ENCODE measurements at places on chromosomes 7 and 10.
A peak's percentile ranks its signal among the peaks of the same experiment; 100 is the strongest.

DNA sequence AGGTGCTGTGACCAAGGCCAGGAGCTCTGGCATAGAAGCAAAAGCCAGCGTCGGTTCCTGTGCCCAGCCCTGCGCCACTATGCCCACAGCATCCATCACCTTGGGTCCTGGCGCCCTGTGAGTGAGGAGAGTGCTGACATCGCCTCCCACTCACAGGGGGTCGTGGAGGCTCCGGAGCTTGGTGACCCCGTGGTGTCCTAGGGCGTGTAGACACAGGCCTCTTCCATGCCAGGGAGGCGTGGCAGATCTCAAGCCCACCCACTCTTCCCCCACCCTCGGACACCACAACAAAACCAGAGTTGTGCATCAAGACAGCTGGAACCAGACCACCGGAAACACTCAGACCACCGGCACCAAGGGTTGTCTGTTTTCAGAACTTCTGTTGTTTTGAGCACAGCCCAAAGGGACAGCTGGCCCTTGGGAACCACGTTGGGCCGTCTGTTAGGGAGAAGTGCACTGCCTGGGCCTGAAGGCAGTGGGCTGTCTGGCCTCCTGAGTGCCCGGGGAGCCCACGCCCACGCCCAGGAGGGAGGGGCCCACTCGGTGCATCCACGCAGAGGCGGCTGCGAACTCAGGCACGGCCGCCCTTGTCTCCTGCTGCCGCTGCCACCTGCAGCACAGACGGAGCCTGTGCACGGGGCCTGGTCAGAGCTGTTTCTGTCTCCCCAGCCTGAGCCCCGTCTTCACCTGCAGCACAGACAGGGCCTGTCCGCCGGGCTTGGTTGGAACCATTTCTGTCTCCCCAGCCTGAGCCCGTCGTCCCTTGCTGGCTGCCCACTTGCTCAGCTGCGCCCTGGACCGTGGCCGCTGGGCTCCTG, 106.3 kb downstream of the INPP5A start:
- no peak for DNase-seq

- no peak for DNase-seq
Observed at GRCh38 chr7:142851919-142852318, 3.0 kb upstream of the EPHB6 start.

GRCh38 chr7:100867776-100868485, 744 bp downstream of the TRIP6 start:
- no peak for DNase-seq

DNA sequence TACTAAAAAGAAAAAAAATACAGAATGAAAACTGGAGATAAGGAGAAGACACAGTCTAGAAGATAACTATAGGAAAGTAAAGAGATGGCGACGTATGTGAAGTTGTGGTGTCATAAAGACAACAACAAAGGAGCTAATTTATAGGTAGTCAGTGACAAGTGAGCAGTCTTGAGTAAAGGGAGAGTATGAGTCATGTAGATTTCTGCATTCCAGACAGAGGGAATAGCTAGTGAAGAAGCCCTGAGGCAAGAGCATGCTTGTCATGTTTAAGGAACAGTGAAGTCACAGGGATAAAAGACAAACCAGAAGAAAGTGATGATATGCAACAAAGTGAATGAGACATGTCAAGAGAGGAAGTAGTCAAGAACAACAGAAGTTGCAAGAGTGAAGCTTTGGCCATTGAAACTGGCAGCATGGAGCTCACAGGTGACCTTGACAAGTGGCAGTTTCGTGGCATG, 2.3 kb upstream of the MIOS start:
- no peak for DNase-seq

DNA sequence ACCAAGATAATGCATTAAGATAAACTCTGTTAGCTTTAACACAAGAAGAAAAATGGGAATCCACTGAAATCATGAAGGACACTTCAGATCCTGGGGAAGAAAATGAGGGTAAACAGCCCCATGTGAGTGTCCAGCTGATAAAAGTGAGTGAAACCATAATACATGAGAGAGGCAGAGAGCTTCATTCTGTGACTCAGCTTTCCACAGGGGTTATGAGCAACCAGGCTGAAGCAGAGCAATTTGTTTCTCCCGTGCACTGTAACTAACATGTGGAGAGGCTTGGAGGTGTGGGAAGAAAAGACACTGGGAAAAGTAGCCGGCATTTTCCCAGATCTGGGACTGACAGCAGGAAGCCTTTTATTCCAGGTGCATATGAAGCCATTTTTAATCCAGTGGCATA, 971.7 kb downstream of the ANKRD7 start:
- no peak for DNase-seq

DNA sequence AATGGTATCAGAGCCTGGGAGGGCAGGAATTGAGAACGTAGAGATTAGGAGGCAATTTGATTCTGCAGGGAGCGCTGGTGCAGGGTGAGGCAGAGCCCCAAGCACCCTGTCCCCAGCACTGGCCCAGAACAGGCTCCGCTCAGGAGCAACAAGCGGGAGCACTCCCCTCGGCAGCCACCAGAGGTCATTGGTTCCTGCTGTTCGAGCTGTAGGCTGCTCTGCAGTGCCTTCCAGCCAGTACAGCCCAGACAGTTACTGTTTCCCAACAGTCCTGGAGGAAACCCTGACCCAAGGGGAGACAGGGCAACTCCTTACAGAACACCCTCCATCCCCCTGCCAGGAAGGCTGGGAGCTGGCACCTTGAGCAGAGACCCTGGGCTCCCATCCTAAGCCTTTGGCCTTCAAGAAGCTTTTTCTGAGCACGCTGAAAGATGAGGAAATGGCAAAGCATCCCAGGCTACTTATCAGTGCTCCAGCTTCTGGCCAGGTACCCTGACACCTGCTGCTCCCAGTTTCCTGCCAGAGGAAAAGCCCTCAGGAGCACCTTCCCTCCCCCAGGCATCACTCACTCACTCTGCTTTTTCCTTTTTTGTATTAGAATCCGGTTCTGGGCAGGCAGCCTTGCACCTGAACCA, 71.2 kb upstream of the EFCAB10 start:
- peak; percentile 76 for DNase-seq

DNA sequence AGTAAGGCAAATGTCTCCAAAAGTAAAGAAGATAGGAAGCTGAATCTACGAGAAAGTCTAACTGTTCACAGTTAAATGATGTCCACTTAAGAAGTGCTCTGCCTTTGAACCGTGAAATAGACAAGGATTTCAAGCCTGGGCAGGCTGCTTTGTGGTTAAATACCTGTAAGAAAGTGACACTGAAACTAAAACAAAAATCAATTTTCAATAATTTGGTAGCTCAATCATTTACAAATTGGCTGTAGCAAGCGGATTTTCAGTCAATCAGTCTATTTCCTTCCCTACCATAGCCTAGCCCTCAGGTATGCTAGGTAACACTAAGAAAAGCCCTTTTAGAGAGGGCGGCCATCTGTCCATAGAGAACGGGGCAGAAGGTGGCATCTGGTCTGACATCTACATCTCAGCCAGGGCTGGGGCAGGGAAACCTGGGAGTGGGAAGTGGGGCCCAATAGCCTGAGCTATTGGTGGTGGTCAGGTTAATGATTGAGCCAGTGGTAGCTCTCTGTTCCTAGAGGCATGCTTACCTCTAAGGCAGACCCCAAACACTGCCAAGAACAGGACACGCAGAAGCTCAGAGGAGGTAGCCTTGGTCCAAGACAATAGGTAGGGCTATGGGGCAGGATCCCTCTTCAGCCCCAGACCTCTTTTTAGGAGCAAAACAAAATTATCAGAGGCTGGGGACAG, 223.2 kb downstream of the CCSER2 start:
- no peak for DNase-seq

DNA sequence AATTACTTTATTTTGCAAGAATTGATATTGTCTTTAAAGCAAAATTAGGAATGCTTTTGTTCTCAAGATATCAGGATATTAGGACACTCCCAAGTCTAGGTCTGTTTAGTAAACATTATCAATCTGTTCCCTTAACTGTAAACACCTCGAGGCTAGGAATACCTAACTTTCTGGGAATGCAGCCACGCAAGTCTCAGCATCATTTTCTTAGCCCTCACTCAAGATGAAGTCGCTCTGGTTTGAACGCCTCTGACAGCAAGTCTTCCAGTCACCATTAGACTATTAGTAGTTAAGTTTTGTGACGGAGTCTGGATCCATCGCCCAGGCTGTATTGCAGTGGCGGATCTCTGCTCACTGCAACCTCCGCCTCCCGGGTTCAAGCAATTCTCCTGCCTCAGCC, 128.0 kb upstream of the MYO3A start:
- DNase-seq: no peak

DNA sequence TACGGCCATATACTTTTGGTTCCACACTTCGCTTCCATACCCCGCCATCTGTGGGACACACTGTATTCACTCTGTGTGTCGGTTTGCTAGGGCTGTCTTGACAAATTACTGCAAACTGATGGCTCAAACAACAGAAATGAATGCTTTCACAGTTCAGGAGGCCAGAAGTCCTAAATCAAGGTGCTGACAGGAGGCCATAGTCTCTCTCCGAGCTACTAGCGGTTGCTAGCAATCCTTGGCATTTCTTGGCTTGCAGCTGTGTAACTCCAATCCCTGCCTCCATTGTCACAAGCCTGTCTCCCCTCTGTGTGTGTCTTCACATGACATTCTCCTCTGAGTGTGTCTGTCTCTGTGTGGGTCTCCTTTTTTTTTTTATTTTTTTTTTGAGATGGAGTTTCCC, 28.9 kb upstream of the BMPR1A start:
- DNase-seq: no peak

- DNase-seq: peak; percentile 70
Observed at GRCh38 chr7:114922652-114923402, 933 bp downstream of the MDFIC start.

DNA sequence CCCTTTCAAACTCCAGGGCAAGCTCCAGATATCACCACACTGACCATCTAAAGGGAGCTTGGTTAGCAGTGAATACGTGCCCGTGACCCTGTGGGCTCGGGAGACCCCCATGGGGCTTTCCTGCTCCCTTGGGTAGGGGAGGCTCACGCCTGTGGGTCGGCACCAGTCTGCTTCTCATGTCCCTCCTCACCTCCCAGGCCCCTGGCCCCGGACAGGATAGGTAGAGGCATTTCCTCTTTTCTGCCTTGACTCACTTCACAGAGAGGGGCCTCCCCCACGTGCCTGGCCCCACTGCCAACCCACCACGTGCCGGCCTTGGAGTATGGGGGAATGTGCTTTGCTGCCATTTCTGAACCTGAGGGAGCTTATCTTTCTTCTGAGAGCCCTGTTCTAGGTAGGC, 131.3 kb upstream of the FAM20C start:
- DNase-seq: no peak

DNA sequence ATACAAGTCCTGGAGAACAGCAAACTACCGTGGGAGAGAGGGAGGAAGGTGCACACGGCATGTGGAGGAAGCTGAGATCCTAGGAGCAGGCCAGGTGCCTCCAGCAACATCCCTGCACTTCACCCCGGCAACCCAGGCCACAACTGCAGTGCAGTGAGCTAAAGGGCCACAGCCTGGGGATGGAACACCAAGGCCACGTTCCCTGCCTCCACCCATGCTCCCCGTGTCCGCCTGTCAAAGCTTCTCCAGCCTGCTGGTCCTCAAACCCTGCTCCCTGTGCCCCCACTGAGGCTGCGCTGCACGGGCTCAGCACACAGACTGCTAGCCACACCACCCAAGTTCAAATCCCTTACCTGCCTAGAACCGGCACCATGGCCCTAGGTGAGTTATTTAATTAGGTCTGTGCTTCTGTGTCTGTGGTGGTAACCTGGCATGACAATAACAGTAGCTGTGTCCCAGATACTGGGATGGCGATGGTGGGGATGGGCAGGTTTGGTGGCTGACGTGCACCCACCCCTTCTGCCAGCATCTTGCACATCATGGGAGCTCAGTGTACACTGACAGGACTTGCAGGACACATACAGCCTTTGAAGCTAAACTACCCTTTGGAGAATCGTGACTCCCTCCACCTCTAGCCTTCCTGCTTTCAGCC, 85.5 kb downstream of the FAM53B start:
- no peak for DNase-seq

- DNase-seq: no peak
Observed at GRCh38 chr10:82221601-82222149, 346.7 kb downstream of the NRG3 start.

DNA sequence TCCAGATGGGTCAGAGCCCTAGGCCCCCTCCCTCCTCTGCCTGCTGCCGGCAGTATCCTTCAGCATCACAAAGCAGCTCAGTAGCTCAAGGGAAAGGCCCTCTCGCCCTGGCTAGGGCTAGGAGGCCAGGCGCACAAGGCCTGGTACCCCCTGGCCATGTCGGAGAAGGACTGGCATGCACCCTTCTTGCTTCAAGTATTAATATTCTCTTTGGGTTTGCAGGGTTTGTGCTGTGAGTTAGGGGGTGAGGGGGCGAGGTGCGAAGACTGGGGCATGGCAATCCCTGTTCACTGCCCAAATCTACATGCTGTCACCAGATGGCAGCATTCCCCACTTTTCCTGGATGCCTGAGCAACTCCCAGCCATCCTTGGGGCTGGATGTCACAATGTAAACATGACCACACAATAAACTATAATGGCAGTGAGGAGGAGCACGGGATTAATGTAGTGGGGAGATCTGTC, 105.2 kb downstream of the NEURL1 start:
- peak; percentile 27 for DNase-seq

- no peak for DNase-seq
Observed at GRCh38 chr10:4807761-4808507, 18.1 kb upstream of the AKR1E2 start.

DNA sequence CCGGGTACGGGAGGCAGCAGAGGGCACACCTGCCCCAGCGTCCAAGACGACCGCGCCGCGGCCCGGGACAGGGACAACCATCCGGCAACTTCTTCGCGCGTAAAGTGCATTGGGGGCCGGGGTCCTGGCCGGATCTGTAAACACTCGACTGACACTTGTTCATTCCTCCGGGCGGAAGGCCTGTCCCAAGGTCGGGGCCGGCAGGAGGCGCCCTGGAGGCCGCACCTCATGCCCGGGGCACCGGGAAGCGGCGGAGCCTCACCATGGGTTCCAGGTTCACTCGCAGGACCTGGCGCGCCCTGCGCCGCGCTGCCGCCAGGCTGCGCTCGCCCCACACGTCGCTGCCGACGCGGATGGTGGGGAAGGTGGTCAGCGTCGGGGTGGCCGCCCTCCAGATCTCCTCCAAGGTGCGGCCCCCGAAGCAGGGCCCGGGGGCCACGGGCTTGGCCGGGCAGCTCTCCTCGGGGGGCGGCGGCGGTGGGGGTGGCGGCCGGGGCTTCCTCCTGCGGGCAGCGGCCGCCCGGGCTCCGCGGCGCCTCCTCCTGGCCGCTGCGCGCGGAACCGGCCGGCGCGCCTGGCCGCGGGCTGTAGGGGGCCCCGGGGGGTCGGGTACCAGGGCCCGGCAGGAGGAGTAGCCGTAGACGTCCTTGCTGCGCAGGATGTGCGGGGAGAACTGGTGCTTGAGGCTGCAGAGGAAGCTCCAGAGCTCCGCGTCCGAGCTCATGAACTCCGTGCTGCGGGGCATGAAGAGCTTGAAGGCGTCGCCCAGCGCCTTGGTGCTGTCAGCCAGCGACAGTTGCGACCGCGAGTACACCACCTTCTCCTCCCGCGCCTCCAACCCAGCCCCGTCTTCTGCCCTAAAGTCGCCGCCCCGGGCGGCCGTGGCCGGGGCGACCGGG, 746 bp downstream of the CCDC71L start:
- DNase-seq: peak; percentile 86

- DNase-seq: no peak
Observed at GRCh38 chr10:75507469-75507868, 76.0 kb downstream of the LRMDA start.

GRCh38 chr7:155581107-155581830, 34.9 kb upstream of the CNPY1 start:
- no peak for DNase-seq

GRCh38 chr10:51878695-51879094, 179.3 kb upstream of the CSTF2T start:
- DNase-seq: no peak

- DNase-seq: no peak
Observed at GRCh38 chr7:137017221-137017620, 148.8 kb downstream of the CHRM2 start.

Data from stimulated activated CD4-positive, alpha-beta T cell treated with anti-CD3 and anti-CD28 coated beads, Interleukin-2, amount 100 ng/mL, for 24 hours (primary cell).